ENCODE measurements at places on chromosomes 16 and 17. TPM values are rescaled to one million over a fixed set of nuclear protein-coding genes. Genes with fewer than 3 reads are reported as not detected.

The NPIPB12 gene
- total RNA-seq: 64.9 TPM

DNA sequence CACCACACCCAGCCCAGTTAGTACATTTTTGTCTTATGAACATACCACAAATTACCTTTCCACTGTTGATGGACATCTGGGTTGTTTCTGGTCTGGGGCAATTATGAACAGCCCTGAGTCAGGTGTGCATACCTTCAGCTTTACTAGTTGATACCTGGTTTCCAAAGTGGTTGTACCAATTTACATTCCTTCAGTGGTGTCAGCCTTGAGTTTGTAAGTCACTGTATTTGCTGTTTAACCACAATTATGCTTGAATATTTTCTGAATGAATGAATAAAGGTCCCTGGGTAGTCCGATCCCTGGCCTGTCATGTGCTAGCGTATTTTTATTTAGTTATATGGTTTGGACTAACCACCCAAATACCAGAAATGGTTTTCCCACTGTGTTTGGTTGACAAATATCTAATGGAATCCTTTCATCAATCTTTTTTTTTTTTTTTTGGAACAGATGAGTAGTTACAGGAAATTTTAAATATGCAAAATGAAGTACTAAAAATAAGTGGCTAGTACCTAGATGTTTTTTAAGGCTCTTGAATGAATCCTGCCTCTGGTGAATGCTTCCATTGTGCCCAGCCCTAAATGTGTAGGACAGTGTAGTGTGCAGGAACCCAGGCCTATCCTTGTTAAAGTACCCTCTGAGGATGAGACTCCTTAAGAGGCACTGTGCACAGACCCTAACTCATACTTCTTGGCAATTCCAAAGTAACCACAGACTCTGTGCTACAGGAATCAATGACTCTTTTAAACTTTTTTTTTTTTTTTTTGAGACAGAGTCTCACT lies 3.7 kb downstream of the DUSP14 start:
- no peak for DNase-seq

DNA sequence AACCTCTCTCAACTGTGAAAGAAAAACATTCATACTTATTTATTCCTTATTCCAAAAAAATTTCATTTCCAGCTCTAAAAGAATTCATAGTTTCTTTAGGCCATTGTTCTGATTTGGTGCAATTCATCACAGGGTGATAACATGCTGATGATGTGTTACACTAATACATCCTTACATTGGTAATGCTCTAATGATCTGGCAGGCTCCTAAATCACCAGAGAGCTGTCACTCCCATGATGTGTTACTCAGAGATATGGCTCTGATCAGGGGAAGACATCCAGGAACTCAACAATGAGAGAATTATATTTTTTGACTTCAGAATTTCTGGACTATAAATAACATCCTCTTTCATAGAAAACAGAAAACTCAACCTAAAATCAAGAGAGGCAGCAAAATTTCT lies 209.3 kb downstream of the CHD9NB start:
- no peak for DNase-seq

DNA sequence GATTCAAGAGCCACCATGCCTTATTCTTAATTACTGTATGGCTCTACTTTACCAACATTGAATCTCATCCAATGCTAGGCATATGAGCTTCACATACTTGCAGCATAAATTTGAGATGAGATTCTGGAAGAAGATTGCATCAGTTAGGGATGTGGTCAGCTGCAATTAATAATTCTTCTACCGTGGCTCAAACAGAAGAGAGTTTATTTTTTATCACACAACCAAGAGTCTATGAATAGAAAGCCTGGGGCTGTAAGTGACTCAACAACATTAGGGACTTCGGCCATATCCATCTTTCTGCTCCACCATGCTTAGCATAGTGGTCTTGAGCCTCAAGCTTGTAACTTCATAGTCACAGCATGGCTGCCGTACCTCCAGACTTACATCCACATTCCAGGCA lies 179.4 kb upstream of the IRX6 start:
- DNase-seq: no peak

- DNase-seq: no peak
Observed at GRCh38 chr16:533391-534123, 6.0 kb downstream of the CAPN15 start.

The SPATA22 gene
- total RNA-seq: not detected

GRCh38 chr17:11950771-11951519 lies 46.3 kb downstream of the ZNF18 start:
- DNase-seq: no peak

GRCh38 chr17:77316191-77316641 lies 175.4 kb downstream of the SEC14L1 start:
- peak; percentile 91 for DNase-seq

DNA sequence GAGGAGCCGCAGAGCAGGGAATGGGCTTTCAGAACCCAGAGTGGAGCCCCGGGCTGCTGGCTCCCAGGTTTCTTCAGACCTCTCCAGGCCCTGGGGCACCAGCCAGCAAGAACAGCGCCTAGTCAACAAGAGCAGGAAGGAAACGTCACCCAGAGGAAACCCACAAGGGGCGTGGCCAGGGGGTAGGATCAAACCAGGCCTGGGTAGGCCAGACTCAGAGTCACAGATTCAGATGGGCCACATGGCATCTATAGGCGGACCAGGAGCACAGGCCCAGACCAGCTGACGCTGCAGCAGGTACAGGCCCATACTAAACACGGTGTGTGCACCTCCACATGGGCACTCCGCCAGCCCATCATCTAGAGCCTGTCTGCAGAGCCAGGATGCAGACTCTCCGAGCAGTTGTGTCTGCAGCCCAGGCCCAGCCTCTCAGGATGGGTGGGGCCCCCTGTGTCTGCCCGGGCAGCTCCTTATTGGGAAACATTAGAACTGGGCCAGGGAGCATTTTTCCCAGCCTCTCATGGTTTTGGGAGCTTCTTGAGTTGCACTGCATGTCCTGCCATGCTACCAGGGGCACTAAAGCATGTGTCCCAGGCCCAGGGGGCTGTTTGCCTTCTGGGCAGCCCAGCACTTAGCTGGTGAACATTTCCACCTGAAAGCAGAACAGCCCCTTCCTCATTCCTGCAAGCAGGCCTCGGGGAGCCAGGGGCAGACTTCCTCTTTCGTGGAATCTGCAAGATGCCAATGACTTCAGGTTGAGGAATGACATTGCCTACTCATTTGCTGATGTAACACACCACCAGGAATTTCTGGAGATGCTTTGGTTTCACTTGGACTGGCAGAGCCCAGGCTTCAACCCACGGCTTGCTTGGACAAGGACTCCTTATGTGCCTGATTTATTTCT lies at the start of gene NLRP1:
Gene NLRP1 (minus strand): TSS at position 127 of the 904 bp plus-strand sequence. CDS start 552 bp downstream, outside the sequence.
- DNase-seq: peak; percentile 98

- DNase-seq: no peak
Observed at GRCh38 chr17:48505788-48506187, 25.0 kb downstream of the HOXB1 start.

The QPRT gene
- total RNA-seq: 1.6 TPM

GRCh38 chr16:75377729-75378386 lies 55.4 kb downstream of the CFDP1 start:
- DNase-seq: no peak

- DNase-seq: no peak
Observed at GRCh38 chr16:66919569-66920298, 1.0 kb upstream of the CDH16 start.

DNA sequence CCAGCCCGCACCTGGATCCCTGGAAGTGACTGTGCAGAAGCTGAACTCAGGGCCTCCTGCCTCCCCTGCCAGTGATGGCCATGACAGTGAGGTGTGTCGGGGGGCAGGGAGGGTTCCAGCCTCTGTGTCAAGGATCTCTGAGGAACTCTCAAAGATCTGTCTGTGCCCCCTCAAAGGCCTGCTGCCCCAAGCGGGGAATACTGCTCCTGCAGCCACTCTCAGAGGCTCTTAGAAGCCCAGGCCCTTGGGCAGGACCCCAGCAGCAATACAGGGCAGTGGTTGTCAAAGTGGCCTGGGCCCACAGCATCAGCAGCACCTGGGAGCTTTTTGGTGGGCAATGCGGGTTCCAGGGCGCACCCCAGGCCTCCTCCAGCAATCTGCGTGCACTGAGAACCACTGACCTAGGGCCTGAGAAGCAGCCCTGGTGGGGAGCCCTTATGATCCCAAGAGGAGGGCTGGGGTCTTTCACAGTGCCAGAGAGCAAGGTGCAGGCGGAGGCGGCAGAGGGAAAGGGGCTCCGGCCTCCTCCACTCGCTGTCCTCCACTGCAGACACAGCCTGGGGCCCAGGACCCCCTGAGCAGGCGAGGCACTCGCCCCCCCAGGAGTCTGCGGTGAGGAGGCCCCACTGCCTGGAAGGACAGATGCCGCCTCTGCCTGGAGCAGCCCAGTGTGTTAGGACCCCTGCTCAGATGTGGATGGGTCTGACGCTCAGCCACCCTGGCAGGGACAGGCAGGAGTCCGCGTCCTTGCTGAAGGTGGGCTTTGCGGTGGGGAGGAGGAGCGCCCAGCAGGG lies 42.1 kb downstream of the ENGASE start:
- DNase-seq: no peak

DNA sequence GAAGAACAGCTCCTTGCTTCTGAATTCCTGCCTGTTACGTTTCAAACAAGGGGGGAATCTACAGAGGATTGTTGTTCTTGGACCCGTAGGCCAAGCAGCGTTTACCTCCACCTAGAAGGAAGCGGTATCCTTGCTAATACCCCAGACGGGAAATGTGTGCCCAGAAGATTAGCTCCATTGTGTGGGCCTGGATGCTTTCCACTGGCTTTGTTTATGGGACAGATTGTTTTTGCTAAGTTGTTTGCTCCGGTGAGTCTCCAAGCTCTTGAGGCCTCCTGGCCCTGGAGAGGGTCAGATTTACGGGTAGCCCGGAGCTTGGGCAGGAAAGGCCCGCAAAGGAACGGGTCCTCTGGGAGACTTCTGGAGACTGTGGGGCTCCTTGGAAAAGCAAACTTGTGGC lies 28.4 kb upstream of the MRTFB start:
- DNase-seq: no peak

The OR2C1 gene
- total RNA-seq: not detected

DNA sequence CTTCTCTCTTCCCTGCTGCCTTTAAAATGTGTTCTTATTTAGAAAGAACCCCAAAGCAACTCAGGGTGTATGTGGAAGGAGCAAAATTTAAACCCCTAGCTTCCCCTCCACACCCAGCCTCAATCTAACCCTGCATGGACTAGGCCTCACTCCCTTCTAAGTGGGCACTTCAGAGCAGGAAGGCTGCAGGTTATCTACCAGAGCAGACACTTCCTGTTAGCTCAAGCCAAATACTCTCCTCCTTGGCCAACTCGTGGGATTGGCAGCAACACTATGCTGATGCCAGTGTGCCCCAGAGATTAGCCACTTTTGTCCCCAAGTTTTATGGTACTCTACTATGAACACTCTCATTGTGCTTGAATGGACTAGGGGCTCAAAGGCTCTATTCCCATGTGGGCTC lies 35.6 kb downstream of the CCDC42 start:
- DNase-seq: no peak

DNA sequence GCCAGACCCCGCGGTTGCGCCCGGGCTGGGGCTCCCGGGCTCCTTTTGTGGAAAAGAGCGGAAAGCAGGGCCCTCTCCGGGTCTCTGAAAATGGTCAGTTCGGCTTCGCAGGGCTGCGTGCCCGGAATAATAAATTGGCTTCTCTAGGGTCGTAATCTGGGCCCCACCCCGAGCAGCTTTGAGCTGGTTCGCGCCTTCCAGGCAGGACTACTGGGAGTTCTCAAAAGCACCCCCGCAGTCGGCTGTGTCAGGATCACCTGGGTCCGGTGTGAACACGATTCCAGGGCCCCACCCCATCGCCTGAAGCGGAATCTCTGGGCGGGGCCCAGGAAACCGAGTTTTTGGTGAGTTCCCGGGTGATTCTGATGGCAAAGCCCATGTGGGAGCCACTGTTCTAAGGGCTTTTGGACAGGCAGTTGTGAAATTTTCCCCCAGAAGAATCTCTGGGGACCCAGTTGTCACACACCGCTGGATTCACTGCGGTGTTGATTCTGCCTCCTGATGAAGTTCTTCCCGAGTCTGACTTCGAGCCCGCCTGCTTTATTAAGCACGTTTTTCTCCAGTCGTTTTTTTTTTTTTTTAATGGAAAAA lies 77.0 kb downstream of the MRC2 start:
- DNase-seq: no peak

- DNase-seq: no peak
Observed at GRCh38 chr17:45145035-45145389, 3.3 kb upstream of the HEXIM1 start.

DNA sequence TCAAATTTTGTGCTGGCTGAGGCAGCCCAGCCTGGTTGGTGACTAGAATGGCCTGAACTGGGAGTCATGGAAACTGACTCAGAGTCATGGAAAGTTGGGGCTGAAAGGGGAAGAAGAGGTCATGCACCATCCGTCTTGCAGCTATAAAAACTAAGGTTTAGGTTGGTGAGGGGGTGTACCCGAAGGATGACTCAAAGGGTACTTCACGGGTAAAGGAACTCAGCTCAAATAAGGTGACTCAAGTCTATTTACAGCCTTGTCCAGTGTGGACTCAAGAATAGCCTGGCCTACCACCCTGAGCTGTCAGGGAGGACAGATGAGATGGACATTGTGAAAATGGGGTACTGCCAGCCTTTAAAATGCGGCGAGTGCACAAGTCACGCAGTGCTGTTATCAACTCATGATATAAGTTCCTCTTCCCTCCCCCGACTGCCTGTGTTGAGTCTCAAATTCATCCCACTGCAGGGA lies 18.6 kb downstream of the CD300LB start:
- DNase-seq: peak; percentile 64

The ACSM2B gene
- total RNA-seq: not detected

- DNase-seq: no peak
Observed at GRCh38 chr17:49434821-49435670, 20.4 kb upstream of the PHB1 start.

The EVI2A gene
- total RNA-seq: 9.2 TPM

DNA sequence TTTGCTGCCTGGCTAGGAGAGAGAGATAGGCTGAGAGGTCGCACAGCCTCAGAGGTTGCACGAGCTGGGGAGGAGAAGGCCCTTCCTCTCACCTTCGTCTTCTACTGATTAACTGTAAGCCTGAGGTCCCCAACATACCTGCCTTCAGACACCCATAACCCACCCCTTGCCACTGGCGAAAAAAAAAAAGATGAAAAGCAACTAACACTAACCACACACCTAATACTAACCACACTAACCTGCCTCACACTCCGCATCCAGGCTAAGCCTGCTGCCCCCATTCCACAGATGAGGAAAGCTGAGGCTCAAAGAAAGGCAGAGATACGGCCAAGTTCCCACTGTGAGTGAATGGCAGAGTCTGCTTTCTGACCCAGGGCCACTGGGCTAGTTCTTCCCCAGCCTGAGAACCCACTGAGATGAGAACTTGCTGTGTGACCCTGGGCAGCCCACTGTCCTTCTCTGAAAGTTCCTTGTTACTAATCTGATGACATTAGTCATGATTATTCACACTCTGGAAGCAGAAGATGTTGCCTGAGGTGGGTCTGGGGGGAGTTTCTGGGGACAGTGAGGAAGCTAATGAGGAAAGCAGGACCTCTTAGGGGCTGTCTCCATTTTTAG lies 4.6 kb downstream of the IL21R start:
- DNase-seq: no peak

DNA sequence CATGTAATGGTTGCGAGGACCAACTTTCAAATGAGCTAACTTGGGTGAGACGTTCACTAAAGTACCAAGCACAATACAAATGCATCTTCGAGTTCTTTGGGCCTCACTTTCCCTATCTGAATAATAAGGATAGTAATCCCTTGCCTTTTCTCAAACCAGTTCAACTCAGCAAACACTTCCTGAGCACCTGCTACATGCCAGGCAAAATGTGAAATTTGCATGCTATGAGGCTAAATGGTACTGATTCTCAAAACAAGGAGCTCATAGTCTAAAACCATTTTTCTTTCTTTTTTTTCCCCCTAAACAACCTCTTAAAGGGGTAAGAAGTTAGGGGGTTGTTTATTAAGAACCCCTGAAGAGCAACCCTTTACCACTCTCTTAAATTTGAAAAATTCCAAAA lies 101.4 kb upstream of the HLF start:
- no peak for DNase-seq

The SARM1 gene
- total RNA-seq: 20.3 TPM

- DNase-seq: peak; percentile 66
Observed at GRCh38 chr17:80970044-80970761, 21.4 kb upstream of the CHMP6 start.
